SIG-M5 (cell line): ENCODE measurements at places on chromosomes 7 and 10.

DNA sequence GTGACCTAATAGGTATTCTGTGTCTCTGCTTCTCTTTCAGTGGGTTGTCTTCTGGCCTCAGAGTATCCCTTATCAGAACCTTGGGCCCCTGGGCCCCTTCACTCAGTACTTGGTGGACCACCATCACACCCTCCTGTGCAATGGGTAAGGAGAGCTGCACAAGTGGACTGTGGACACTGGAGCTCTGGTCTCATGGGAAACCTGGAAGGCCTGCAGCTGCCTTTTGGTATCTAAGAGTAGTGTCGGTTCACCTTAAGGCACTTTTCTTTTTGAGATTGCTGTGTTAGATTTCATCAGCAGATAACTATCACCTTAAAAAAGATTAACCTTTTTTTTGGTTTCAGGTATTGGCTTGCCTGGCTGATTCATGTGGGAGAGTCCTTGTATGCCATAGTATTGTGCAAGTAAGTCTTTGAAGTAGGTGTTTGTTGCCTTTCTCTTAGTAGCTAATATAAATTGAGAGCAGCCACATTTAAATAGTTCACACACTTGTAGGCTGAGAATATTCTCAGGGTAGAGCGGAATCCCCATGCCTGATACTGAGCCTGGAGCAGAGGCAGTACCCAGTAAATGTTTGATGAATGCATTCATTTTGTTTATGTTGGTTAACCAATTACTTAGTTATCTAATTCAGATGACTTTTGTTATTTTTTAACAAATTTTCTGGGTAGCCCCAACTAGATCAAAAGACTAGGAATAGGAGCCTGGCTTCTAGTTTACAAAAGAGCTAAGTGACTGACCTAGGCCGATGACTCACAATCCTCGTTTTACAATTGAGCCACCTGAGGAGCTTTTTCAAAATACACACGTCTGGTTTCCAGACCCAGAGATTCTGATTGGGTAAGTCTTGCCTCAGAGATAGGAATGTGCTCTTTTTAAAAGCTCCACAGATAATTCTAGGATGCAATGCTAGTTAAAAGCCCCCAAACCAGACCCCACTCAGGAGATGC is 3.6 kb downstream of the TMEM254 start:
- DNase-seq = no peak

GRCh38 chr7:47765373-47765979 is 182.8 kb downstream of the PKD1L1 start:
- no peak for DNase-seq

- no peak for DNase-seq
Measured at GRCh38 chr10:125629758-125630376, 53.1 kb downstream of the TEX36 start.

DNA sequence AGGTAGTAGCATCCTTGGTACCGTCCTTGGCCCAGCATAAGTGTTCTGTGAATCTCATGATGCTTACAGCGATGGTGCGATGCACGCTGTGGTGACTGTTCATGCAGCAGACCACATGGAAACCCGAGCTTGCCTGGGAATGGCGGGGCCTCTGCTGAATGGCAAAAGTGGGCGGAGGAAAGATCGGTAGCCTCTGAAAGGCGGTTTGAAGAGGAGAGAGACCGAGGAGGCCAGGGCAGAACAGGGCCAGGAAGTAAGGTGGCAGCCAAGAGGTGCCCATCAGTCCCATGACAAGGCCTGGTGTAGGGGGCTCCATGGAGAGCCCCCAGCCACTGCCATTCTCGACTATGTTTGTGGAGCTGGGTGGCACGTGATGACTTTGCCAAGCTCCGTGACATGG is 33.2 kb upstream of the CNPY1 start:
- no peak for DNase-seq

- DNase-seq = no peak
Measured at GRCh38 chr10:70544431-70545340, 57.9 kb downstream of the PRF1 start.

GRCh38 chr7:2175091-2175490 is 57.7 kb downstream of the MAD1L1 start:
- no peak for DNase-seq

DNA sequence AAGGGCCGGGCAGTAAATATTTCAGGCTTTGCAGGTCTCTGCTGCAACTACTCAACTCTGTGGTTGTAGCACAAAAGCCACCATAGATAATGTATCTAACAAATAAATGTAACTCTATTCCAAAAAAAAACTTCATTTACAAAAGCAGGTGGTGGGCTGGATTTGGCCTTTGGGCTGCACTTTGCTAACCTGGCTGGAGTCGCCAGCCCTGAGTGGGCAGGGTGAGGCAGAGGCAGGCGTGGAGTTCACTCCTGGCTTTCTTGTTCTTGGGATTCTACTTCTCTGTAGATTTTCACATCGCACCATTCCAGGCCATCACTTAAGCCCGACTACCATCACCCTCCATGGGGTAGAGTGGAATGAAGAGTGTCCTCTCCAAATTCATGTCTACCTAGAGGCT is 367.6 kb upstream of the MGMT start:
- no peak for DNase-seq

GRCh38 chr10:82811621-82812020 is 936.6 kb downstream of the NRG3 start:
- DNase-seq = no peak

DNA sequence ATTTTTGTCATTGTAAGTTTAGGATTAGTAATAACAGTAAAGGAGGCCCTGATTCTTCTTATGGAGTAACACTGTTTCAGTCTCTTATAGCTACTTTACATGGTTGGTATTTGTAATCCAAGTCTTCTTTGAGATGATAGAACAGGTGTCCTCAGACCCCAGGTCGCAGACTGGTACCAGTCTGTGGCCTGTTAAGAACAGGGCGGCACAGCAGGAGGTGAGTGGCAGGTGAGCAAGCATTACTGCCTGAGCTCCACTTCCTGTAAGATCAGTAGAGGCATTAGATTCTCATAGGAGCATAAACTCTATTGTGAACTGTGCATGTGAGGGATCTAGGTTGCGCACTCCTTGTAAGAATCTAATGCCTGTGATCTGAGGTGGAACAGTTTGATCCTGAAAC is 77.3 kb downstream of the STK31 start:
- DNase-seq = no peak

GRCh38 chr7:83957333-83957732 is 237.3 kb downstream of the SEMA3A start:
- no peak for DNase-seq

DNA sequence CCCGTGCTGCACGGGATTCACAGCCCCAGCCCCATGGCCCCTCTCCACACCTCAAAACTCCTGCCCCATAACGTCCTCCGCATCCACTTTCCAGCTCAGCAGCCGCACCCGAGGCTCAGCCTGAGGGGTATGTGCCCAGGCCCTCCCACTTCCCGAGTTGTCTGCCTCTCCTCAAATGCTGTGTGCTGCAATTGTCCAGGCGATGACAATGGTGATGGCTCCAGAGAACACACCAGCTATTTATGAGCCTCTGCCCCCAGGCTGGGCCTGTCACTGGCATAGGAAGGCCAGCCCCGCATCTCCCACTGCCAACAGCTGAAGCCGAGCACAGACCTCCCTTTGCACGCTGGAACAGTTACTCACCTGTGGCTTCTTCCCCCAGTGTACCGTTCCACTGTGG is 2.4 kb upstream of the LDB3 start:
- no peak for DNase-seq

DNA sequence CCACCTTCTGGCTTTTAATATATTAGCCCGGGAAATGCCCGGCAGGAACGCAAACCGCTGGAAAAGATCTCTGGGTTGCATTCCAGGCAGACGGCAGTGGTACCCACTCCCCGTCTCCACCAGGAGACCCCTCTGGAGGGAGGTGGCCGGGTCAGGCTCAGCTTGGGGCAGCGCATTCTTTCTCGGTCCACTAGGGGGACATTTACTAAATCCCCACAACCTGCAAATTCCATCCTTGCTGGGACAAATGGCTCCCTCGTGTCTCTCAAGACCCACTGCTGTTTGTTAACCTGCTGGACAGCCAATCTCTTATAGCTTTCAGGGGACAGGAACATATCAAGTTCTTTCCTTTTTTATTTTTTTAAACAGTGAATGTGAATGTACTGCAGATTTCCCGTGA is 45.8 kb upstream of the CARD11 start:
- DNase-seq = no peak

- DNase-seq = no peak
Measured at GRCh38 chr10:90199513-90199912, 498.1 kb downstream of the KIF20B start.

DNA sequence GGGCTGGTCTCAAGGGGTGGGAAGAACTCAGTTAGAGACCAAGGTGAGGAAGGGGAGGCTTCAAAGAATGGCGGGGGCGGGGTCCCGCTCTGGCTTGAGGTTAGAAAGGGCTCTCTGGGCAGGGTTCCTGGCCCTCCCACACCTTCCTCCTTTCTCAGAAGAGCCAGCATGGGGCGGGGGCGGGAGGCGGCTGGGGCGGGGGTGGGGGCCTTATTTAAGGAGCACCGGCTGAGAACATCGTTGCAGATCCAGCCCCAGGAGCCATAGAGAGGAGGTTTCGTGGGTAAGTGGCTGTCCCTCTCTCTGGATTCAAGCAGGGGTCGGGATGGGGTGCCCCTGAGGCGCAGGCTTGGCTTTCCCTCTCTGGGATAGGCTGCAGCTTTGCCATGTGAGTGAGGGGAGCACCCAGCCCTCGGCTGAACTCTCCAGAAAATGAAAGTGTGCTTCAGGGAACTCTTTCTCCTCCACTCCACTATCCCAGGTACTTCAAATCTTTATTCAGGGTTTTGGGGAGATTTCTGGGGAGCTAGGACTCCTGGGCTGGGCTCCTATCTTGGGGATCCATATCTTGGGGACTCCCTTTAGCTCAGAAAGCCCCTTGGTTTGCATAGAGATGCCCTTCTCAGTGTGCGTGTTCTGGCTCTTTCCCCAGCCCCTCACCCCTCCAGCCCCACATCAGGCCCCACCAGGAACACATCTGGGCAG is 3.3 kb upstream of the CUEDC2 start:
- no peak for DNase-seq

- no peak for DNase-seq
Measured at GRCh38 chr10:130875897-130876472, 435.5 kb downstream of the TCERG1L start.

- no peak for DNase-seq
Measured at GRCh38 chr7:114481999-114482398, 67.4 kb downstream of the FOXP2 start.

GRCh38 chr7:2204446-2204845 is 28.3 kb downstream of the MAD1L1 start:
- no peak for DNase-seq

- DNase-seq = no peak
Measured at GRCh38 chr7:28533731-28534531, 121.6 kb downstream of the CREB5 start.

- no peak for DNase-seq
Measured at GRCh38 chr7:24255139-24255538, 28.9 kb upstream of the NPY start.

DNA sequence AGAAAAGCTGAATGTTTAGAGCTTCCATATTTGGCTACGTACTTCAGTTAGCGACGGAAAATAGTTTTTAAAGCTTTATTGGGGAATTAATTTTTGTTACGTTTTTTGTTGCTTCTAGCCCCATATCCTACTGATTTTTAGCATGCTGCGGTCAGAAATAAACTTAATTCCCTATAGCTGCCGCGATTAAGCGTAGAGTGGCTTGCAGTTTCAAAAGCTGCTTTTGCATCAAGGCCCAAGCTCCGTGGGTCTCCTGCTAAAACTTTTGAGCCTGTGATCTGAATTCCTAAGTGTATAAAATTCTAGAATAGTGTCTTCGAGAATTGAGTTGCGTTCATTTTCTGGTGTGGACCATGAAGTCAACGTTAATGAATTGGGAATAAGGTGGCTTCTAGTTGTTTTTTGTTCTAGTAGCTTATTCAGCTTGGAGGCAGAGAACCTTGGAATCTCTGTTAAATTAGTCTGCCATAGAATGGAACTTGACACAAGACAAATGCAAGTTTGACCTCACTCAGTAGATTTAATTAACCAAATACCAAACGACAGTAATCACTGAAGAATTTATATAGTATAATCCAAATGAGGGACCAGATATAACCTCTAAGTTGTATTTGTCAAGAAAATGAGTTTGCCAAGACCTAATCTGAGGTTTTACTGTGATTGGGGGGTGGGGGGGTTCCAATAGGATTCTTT is 977 bp downstream of the CALU start:
- no peak for DNase-seq

GRCh38 chr7:98626460-98627412 is 9.7 kb downstream of the NPTX2 start:
- DNase-seq = no peak

- DNase-seq = no peak
Measured at GRCh38 chr7:92851732-92852131, 15.4 kb upstream of the CDK6 start.

- DNase-seq = no peak
Measured at GRCh38 chr10:7756360-7756992, 31.3 kb downstream of the KIN start.

GRCh38 chr7:98669329-98670000 is 52.4 kb downstream of the NPTX2 start:
- no peak for DNase-seq

DNA sequence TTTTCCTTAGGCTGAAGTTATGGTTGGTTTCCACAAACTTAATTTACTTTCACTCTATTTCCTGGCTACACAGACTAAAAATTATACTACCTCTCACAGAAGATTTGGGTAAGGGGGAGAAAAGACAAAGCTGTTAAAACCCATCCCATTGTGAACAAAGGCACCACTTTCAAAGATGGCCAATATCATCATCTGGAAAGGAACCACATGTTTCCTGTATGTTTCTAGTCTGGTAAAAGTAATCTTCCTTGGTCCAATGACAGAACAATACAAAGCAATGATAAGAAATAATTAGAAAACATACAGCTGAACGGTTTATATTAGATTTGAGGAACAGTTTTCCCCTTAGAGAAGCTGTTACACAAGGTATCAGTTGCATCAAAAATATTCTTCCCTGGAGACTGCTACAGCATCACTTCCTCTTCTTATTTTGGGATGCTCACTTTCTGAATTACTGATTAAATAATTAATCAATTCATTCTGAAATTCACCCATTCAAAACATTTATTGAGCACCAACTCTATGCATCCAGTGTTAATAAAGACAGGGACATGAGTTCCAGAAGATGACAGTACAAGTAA is 8.5 kb upstream of the SFR1 start:
- no peak for DNase-seq

GRCh38 chr10:119339109-119339508 is 131.7 kb downstream of the GRK5 start:
- no peak for DNase-seq

DNA sequence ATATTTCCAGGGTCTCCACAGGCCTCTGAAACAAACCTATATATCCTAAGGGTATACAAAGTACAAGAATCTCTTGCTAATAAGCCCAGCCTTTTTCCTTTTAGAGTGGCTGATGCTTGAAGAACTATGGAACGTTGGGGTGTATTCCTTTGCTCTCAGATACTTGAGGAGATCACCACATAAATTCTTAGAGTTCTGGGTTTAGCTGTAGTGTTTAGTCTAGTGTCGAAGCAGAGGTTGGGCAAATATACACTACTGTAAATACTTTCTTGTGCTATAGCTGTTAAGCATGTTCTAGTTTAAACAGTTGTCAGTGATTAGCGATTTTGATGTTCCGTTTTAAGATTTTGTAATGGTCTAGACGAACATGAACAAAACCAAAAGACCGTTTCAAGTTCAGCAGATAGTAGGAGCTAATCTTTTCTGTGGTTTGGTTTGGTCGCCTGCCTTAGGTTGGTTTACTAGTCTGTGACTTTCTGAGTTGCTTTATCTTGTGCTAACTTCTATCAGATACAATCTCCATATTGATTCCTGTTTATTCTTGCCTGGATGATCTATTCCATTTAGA is 229.6 kb downstream of the NSUN6 start:
- no peak for DNase-seq

- DNase-seq = no peak
Measured at GRCh38 chr10:88946965-88947590, 5.5 kb downstream of the ACTA2 start.
